ENCODE measurements at places on chromosomes 11 and 22. TPM values are rescaled to one million over a fixed set of nuclear protein-coding genes. Genes with fewer than 3 reads are reported as not detected.

PARVA gene
- 119 TPM for polyA plus RNA-seq

NLRP10 gene
- not detected for polyA plus RNA-seq

OR8A1 gene
- not detected for polyA plus RNA-seq

YPEL4 gene
- 4.2 TPM for polyA plus RNA-seq

LMNTD2 gene
- 7.5 TPM for polyA plus RNA-seq

RBFOX2 gene
- 208 TPM for polyA plus RNA-seq

ADM2 gene
- polyA plus RNA-seq: 7.4 TPM

SLC22A24 gene
- polyA plus RNA-seq: 0.41 TPM

GGTLC2 gene
- not detected for polyA plus RNA-seq

NFAM1 gene
- polyA plus RNA-seq: 0.91 TPM

SLC16A8 gene
- polyA plus RNA-seq: 2.2 TPM

TREH gene
- polyA plus RNA-seq: not detected

C22orf15 gene
- polyA plus RNA-seq: 3.1 TPM

BAIAP2L2 gene
- 8.4 TPM for polyA plus RNA-seq

NRXN2 gene
- polyA plus RNA-seq: 20.9 TPM

RAC2 gene
- 7.4 TPM for polyA plus RNA-seq

PRODH gene
- polyA plus RNA-seq: 0.75 TPM

ART1 gene
- polyA plus RNA-seq: not detected

SLC22A25 gene
- polyA plus RNA-seq: not detected

KDM4E gene
- 0.34 TPM for polyA plus RNA-seq

C11orf97 gene
- polyA plus RNA-seq: not detected

SMTNL1 gene
- polyA plus RNA-seq: 0.63 TPM

RTN4RL2 gene
- polyA plus RNA-seq: 2.2 TPM

NCAM1 gene
- 78.7 TPM for polyA plus RNA-seq

PARVG gene
- polyA plus RNA-seq: 1.8 TPM

ANO1 gene
- polyA plus RNA-seq: 13.4 TPM

VSIG2 gene
- 17.5 TPM for polyA plus RNA-seq

GALNT18 gene
- polyA plus RNA-seq: 22.3 TPM

TRIM6 gene
- polyA plus RNA-seq: 21.0 TPM

SCGB2A2 gene
- polyA plus RNA-seq: not detected

OR5B21 gene
- not detected for polyA plus RNA-seq

SCGB1D2 gene
- 1.3 TPM for polyA plus RNA-seq

CTSD gene
- 242 TPM for polyA plus RNA-seq

CASP5 gene
- polyA plus RNA-seq: 0.14 TPM

PNPLA3 gene
- 1.3 TPM for polyA plus RNA-seq

PHLDA2 gene
- polyA plus RNA-seq: 0.34 TPM

C11orf87 gene
- polyA plus RNA-seq: 0.32 TPM

MMP1 gene
- not detected for polyA plus RNA-seq

OR51M1 gene
- not detected for polyA plus RNA-seq

PGR gene
- 0.06 TPM for polyA plus RNA-seq

CDHR5 gene
- 22.1 TPM for polyA plus RNA-seq

SLC7A4 gene
- polyA plus RNA-seq: 1.3 TPM

POTEH gene
- polyA plus RNA-seq: not detected

LAYN gene
- polyA plus RNA-seq: 4.6 TPM

SLC37A2 gene
- 7.0 TPM for polyA plus RNA-seq

ZNF195 gene
- polyA plus RNA-seq: 39.6 TPM

ARHGAP42 gene
- polyA plus RNA-seq: 26.0 TPM

PIK3IP1 gene
- polyA plus RNA-seq: 15.1 TPM

MAPK12 gene
- 17.3 TPM for polyA plus RNA-seq

SAA4 gene
- not detected for polyA plus RNA-seq

OR8G5 gene
- not detected for polyA plus RNA-seq

RHOD gene
- 18.9 TPM for polyA plus RNA-seq

OAF gene
- polyA plus RNA-seq: 48.4 TPM

KREMEN1 gene
- polyA plus RNA-seq: 21.3 TPM

Measured in left renal pelvis (tissue), 4 donors.